ENCODE measurements at places on chromosomes 3 and 15.

- DNase-seq: no peak
These were observed 59.5 kb downstream of the AMOTL2 start for GRCh38 chr3:134314588-134315285.

GRCh38 chr15:32716216-32716914 lies 1.4 kb upstream of the GREM1 start:
- DNase-seq: no peak

GRCh38 chr3:189563853-189564563 lies 67.2 kb upstream of the TP63 start:
- DNase-seq: peak; percentile 10

- no peak for DNase-seq
These were observed 26.6 kb downstream of the MBNL1 start for GRCh38 chr3:152295344-152295743.

- DNase-seq: no peak
These were observed 64.5 kb upstream of the CTSH start for GRCh38 chr15:79009379-79009778.

DNA sequence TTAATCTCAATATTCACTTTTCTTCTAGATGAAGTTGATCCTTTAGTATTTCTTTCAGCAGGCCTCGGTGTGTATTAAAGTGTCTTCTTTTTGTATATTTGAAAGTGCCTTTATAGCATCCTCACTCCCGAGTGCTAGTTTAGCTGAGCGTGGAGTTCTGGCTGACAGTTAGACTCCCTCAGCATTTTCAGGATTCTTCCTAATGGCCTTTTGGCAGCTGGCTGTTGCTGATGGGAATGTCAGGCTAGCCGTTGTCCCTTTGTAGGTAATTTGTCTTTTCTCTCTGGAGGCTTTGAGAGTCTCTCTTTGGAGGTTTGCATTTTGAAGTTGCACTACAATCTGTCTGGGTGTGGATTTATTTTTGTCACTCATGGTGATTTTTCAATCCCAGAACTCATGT lies 94.4 kb downstream of the SRGAP3 start:
- no peak for DNase-seq

- no peak for DNase-seq
These were observed 38.2 kb upstream of the CNOT10 start for GRCh38 chr3:32646761-32647160.

DNA sequence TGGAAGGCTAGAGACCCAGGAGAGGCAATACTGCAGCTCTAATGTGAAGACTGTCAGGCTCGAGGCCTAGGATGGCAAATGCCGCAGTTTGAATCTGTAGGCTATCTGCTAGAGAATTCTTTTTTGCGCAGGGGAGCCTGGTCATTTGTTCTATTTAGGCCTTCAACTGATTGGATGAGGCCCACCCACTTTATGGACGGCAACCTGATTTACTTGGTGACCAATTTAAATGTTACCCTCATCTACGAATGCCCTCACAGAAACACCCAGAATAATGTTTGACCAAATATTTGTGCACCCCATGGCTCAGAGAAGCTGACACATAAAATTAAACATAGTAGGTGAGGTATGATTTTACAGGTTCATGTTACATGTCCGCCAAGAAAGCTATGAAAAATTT lies 300.7 kb upstream of the GRM7 start:
- DNase-seq: no peak

GRCh38 chr3:16303037-16303575 lies 38.1 kb downstream of the OXNAD1 start:
- DNase-seq: no peak

DNA sequence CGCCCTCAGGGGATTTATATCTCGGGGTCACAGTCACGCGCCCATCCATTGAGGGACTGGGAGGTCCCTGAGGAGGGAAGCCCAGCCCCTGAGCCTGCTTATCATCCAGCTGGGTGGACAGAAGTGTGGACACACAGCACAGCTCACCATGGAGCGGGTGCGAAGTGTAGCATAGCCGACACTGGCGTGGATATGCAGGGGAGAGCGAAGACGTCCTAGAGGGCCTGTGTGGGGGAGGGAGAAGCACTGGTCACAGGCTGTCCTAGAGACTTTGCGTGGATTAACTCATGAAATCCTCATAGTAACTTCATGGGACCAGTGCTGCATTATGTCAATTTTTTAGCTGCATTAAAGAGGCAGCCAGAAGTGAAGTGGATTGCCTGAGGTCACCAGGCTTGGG lies 26.1 kb upstream of the PLXND1 start:
- no peak for DNase-seq

DNA sequence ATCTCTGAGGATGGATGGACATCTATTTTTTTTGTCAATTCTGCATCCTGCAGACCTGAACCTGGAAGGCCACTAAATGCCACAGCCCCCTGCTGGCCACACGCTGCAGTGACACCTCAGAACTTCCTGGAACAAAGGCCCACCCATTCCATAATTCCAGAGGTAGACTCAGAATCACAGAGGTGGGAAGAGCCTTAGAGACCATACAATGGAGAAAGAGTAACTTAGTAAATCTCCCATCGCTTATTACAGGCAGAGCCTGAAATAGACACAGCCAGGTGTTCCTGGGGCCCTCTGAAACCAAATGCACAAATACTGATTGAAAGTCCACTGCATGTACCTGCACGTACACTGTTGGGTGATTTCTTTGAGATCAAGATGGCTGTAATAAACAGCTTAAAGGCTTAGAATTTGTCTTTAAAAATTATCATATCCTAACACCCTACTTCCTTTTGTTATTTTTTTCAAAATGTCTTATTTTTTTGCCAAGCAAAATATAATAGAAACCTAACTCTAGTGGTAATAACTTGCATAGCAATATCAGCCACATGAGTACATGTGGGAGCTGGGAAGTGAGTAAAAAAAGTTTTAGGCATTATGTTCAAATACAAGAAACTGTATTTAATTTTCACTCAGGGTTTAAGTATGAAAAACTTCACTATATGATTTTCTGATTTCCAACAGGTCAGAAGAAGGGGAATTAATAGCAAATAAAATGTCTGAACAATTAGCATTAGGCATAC lies 62.7 kb downstream of the EOMES start:
- DNase-seq: peak; percentile 28

- no peak for DNase-seq
These were observed 22.4 kb downstream of the MCTP2 start for GRCh38 chr15:94253742-94254141.

DNA sequence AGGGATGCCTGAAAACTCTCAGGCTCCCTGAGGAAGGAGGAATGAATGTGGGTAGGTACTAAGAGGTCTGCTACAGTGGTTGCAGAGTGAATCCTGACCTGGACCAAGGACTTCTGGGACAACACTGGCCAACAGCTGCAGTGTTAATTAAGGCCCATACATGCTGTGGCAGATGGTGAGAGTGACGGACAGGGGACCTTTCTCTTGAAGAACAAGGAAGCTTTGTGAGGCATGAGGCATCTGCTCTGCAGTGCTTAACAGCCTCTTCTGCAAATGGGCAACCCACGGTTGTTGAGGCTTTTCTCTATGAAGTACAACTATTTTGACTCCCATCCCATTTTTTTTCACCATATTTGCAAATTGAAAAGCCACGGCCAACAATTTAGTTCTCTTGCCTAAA lies 26.6 kb upstream of the ACAN start:
- no peak for DNase-seq

GRCh38 chr3:66592016-66592761 lies 91.4 kb upstream of the LRIG1 start:
- DNase-seq: no peak

DNA sequence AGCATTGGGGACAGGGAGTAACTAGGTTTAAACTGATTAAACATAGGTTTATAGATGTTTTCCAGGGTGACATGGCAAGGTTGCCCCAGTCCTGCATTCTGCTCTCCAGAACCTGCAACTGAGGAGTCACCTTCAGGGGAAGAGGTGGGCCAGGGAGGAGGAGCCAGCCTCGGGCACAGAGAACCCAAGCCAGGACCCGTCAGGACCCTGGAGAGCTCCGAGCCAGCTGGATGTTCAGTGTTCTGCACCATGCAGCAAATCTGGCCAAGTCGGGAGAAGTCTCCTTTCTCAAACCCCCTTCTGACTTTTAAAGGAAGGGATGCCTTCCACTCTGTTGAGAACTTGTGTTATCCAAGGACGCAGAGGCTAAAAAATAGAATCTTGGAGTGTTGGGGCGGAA lies 62.1 kb upstream of the SLC6A11 start:
- DNase-seq: peak; percentile 59

Data from stimulated activated CD4-positive, alpha-beta T cell treated with anti-CD3 and anti-CD28 coated beads, Interleukin-4, amount 100 ng/mL, for 48 hours (primary cell).